Activated CD4-positive, alpha-beta T cell treated with anti-CD3 and anti-CD28 coated beads, Interleukin-2, amount 10 ng/mL, durations not matched to agents 7 days and 5 days (primary cell): ENCODE measurements at places on chromosomes 5 and 9.

DNA sequence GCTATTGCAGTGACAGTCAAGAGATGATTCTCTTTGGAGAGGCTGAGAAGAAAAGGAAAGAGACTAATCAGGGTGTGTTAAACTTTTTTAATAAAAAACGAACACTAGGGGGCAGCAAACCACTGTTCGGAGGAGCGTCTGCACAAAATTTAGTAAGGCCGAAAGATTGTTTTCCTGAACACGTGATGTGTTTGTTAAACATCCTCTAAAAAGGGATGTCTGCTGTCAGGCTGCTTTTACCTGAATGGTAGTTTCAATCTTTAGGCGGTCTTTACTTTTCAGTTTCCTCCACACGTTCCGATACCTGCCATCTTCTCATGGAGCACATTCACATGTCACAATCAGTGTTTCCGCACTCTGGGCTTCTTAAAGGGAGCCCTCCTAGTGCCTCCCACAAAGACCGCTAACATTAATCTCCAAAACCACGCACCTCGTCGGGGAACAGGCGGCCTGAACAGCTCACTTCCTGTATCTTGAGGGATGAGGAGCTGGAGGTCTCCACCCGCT is 125.2 kb downstream of the GPBP1 start:
- peak; percentile 66 for DNase-seq

- no peak for DNase-seq
Measured at GRCh38 chr5:23072179-23072578, 219.0 kb upstream of the CDH12 start.

GRCh38 chr9:92634712-92635605 is 35.0 kb downstream of the IPPK start:
- DNase-seq = peak; percentile 69

DNA sequence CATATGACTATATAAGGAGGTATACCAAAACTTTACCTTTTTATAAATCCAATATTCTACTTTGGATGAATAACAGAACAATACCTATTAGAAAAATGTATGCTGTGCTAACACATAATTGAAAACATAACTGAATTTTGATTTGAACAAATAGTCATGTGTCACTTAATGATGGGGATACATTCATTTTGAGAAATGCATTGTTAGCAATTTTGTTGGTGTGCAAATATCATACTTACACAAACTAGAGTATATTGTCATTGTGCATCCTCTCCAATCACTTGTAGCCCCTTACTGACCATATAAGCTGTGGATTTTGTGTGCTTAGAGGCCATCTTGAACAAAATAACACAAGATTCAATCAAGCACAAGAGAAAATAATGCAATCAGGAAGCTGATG is 72.3 kb upstream of the SLCO4C1 start:
- no peak for DNase-seq

GRCh38 chr5:141913560-141914198 is 10.0 kb upstream of the DELE1 start:
- no peak for DNase-seq

- DNase-seq = no peak
Measured at GRCh38 chr5:127993476-127993875, 90.1 kb upstream of the SLC12A2 start.

GRCh38 chr5:87169300-87169991 is 98.2 kb upstream of the RASA1 start:
- DNase-seq = no peak

GRCh38 chr9:136204145-136204805 is 653 bp downstream of the LHX3 start:
- DNase-seq = no peak

DNA sequence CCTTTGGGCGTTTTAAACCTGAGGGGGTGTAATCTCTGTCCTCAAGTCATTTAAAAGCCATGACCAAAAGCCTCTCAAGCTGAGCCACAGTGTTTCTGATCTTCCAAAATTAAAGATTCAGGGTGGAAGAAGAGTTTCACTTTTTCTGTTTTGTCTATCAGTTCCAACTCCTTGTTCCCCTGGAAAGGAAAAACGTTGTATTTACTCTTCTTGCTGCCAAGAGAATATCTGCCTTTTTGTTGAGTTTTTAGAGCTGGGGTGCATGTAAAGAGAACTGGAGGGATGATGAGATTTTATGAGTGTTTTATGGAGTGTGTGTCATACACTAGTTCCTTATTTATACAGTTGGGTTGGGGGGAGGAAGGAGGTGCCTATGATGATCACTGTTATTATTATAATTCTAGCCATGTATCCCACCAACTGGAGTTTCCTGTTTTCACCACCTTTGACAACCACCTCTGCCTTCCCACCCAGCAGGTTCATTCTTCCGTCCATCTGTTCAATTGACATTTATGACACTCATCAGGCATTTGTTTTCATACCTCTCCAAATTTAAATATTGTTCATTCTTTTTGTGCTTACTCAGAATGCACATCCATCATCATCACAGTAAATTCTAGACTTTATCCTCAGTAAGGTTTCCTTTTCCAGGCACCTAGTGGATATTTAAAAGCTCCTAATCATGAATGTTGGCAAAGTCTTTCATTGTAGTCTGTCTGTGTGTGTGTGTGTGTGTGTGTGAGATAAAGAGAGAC is 97.9 kb upstream of the MPDZ start:
- no peak for DNase-seq
